ENCODE measurements at places on chromosomes 11 and 22.
A peak's percentile ranks its signal among the peaks of the same experiment; 100 is the strongest.

GRCh38 chr11:117823294-117823945 is 1.1 kb downstream of the FXYD2 start:
- DNase-seq: peak; percentile 62

DNA sequence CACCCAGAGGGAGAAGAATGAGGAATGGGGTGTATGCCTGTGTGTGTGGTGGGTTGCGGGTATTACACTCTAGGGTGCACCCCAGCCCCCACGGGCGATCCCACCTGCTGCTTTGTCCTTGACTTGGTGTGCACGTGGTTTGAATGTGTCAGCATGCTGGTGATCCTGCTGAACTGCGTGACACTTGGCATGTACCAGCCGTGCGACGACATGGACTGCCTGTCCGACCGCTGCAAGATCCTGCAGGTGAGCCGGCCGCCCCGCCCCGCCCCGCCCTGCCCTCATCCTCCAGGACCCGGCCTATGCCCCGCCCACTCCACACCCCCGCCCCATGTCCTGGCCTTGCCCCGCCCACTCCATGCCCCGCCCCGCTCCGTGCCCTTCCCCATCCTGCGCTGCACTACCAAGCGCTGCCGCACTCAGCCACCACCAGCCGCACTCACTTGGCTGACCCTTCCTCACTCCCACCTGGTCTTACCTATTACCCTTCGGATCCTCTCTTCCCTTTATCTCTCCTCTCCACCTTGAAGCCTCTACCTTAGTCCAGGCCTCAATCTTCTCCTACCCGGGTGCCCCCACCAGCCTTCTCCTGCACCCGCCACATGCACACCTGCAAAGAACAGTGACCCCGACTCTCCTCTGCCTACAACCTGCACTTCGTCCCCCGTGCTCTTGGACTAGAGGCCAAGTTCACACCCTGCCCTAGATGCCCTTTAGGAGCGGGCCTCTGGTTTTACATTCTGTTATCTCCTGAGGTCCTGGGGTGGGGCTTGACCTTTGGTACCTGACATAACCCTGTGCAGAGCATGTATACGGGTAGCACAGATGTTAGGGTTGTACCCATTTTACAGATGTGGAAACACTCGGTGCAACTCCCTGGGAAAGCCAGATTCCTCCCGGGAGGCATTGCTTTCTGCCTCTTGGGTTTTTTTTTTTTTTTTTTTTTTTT is 27.7 kb downstream of the CACNA1I start:
- DNase-seq: peak; percentile 74

- DNase-seq: no peak
These were observed 53.2 kb downstream of the SPON1 start for GRCh38 chr11:14015711-14016110.

DNA sequence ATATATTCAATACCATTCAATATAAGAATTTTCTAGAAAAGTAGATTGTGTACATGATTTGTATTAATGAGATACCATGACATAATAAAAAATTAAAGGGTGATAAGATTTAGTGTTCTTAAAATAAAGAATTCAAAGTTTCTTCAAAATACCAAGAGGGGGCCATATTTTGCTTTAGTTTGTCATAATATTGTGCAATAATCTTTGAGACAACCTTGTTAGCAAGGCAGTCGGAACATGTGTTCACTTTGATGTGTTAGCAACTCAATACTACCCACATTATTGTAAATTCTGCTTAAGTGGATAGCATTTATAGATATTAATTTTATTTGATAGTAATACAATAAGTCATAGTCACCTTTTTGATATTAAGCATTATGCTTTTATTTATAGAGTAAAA is 241.3 kb upstream of the PDGFD start:
- DNase-seq: no peak

DNA sequence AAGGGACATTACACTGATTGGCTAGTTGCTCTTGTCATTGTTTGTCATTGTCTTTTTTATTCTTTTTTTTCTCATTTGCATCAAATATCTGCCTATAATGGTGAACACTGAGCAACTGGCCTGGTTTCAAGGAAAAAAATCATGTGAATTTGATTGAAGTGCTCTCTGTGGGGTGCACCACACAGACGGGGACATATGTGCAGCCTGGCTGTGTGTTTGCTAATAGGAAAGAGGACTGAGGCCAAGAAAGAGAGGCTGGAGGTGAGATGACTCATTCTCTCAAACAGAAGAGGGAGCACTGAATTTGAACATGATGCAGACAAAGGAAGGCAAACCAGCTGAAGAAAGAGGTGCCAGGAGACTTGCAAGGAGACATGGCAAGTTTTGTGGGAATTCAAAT is 684.9 kb upstream of the CCDC90B start:
- DNase-seq: no peak

DNA sequence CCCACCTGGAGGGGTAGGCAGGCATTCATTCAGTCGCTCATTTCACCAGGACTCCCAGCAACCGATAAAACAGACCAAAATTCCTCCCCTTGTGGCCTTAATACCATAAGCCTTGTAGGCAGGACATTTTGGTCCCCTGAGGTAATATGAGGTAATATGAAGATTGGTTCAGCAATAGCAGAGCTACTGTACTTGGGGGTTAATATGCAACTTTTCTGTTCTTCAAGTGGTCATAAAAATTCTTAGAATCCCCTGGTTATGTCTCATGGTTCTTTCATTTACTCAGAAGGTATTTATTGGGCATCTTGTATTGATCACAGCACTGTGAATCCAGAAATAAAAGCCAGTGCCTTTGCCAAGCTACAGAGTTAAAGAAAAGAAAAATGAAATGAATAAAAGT is 29.8 kb downstream of the SHISA8 start:
- no peak for DNase-seq

DNA sequence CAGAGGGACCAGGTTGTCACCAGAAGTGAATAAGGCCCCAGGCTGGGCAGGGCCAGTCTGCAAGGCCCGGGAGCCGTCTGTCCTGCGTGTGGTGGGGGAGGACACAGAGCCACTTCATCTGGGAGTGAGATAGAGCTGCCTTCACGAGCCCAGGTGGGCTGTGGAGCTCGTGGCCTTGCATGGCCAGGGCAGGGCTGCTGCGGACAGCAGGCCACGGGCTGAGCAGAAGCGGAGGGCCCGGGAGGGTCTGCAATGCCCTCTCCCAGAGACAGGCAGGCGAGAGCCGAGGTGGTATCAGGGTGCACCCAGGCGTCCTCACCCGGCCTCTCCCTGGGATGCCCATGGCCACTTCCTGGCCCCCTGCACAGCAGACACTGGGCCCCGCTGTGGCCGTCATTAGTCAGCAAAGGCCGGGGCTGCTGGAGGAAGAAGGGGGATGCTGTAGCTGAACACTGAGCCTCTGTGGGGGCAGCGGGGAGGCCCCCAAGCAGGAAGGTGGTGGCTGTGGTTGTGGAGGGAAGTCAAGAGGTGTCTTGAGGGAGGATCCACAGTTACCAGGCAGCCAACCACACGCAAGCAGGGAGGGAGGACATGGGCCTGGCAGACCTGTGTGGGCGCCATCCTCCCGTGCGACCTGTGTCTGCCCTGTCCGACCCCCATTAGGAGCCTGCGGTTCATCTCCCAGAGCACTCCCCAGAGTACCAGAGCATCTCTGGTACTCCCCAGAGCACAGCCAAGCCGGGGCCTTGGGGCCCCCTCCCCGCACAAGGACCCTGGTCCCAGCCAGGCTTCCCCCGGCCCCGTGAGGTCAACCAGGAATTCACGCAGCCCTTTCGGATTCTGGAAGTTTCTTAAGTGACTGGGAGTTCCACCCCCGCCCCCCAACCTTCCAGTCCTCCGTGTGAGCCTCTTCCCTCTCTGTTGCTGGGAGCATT is 1109.5 kb downstream of the BRD1 start:
- DNase-seq: no peak

- no peak for DNase-seq
These were observed 55.5 kb upstream of the SLC5A12 start for GRCh38 chr11:26777372-26777808.
